ENCODE measurements at places on chromosomes 6 and 20.

DNA sequence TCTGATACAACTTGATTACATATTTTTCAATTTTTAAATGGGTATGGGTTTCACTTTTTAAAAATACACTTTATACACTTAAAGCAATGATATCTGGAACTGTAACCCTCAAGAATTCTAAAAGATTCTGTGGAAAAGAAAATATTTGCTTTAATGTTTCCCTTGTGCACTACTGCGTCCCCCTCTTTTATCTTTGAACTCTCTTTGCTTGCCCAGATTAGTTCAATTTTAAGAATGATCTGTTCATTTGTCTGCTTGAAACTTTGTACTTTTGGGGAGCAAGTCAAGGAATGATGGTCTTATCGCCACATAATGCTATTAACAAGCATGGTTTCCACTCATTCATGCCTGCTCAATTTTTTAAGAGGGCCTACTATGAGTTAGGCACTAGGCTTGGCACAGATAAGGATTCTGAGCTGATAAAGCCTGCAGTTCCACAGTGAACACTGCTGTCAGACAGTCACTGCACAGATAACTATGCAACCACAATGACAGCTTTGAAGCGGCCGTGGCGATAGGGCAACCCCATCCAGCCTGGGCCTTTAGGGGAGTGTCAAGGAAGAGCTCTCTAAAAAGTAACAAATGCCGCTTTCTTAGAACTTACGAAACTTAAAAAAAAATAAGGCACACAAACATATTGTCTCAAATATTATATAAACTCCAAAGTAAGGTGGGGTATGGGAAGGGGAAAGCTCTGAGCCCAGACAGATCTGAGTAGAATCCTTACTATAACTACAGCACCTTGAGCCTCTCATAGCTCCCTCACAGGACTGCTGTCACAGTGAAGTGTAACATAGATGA lies 29.7 kb downstream of the FYN start:
- DNase-seq = peak; percentile 50

GRCh38 chr6:15023448-15023847 lies 222.4 kb upstream of the JARID2 start:
- peak; percentile 25 for DNase-seq

DNA sequence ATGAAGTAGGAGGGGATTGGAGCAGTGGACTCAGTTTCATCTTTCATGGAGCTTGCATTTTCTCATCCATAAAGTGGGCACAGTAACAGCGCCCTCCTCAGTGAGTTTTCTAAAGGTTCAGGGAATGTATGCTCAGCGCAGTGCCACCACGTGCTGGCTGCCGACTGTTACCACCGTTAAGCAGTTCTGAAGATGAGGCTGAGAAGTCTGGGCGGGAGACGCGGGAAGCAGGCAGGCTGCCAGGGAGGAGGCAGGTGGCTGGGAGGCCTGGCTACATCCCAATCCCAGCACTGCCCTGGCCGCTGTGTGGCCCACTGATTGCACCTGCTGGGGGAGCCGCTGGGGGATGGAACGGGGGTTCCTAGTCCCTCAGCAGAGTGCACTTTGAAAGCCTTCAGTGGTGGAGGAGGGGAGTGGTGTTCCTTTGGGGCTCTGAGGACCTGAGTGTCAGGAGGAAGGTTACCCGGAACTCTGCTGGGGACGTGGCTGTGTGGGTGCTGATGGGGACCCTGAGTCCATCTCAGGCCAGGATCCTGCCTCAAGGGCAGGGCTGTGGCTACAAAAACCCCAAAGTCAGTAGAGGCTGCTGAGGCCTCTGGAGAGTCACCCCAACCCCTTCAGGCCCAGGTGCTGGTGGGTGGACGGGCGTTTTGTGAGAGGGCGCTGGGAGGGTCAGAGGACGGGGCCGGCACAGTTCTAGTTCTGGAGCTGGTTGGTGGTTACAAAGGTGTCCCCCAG lies 28.0 kb upstream of the PHACTR3 start:
- no peak for DNase-seq

- DNase-seq = no peak
Measured at GRCh38 chr6:31037682-31038081, 27.4 kb downstream of the MUC22 start.

DNA sequence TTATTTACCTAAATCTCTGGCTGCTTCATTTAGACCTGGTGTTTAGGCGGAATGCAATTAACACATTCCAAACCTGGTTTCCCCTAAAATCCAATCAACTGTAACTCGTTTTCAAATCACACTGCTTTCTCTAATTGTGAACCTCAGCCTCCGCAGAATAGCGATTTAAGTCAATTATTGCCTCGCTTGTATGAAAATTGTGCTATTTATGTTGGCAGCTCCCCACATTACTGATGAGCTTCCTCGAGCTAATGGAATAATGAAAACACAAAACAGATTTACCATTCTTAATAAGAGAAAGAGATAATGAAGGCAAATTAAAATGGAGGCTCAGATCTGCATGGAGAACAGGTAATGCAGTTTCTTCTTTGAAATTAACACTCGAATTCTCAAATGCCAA lies 67.9 kb downstream of the SLC2A10 start:
- DNase-seq = no peak

GRCh38 chr6:170232186-170233002 lies 58.5 kb downstream of the DLL1 start:
- DNase-seq = no peak

DNA sequence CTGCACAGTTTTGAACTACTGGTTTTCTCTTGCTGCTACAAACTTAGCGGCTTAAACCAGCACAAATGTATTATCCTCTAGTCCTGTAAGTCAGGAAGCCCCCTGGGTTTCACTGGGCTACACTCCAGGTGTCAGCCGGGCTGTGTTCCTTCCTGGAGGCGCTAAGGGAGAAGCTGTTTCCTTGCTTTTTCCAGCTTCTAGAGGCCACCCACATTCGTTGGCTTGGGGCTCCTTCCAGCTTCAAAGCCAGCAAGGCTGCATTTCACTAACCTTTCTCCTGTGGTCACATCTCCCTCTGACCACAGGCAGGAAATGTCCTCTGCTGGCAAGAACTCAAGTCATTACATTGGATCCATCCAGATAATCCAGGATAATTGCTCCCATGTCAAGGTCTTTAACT lies 350.6 kb upstream of the PLCB4 start:
- DNase-seq = no peak

DNA sequence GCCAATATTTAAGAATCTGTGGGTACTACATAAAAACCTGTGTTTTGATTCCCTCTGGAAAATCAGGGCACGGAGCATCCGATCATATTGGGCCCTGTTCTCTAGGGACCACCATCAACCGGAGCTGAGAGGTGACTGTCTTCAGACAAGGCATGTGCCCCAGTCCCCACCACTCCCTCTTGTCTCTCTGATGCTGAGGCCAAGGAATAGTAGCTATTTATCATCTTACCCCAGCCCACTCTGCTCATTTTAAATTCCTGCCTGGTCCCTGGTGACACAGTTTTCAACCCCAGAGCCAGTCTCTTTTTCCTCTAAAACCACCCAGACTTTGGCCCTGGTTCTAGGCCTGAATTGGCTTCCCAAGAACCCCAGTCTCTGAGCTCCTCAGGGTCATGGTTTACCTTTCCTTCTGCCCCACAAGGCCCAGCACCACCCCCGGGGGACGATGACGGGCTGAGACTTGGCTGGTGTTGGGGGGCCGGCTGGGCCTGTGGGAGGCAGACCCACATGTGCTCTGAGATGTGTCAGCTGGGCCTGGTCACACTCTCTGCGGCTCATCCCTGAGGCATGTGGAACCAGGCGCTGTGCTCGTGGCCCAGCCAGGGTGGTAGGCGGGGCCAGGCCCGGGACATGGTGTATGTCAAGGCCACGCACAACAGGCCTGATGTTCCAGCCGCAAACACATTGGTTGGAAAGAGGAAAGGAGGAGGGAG lies 114.4 kb downstream of the CEBPB start:
- no peak for DNase-seq

DNA sequence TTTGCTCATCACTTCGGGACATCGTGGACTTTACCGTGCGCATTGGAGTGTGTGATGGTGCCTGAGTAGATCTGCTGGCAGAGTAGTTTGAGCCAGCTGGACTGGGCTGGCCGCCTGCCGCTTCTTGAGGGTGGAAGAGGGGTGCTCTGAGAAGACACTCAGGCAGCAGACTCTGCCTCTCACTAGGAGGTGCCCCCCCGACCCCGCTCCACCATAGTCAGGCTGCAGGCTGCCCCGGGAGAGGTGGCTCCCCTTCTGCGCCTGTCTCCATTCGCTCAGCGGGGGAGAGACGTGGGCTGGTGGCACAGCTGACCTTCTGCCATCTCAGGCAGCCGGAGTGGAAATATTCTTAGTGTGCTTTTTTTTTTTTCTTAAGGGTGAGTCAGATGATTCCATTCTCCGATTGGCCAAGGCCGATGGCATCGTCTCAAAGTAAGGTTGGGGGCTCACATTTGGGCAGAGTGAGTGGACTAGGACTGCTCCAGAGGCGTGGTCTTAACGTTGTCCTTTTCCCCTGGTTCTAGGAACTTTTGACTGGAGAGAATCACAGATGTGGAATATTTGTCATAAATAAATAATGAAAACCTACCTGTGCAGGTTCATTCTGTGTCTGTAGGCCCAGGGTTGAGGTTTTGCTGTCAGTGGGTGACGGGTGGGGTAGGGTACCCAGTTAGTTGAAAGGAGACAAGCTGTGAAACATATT lies 1.2 kb downstream of the RPS21 start:
- peak; percentile 29 for DNase-seq

GRCh38 chr6:88734544-88734943 lies 228.9 kb downstream of the RNGTT start:
- no peak for DNase-seq

GRCh38 chr6:116251568-116252384 lies 2.1 kb downstream of the TSPYL4 start:
- DNase-seq = no peak

GRCh38 chr20:444117-444516 lies 18.2 kb downstream of the TBC1D20 start:
- DNase-seq = no peak

- DNase-seq = no peak
Measured at GRCh38 chr6:170053966-170054661, 236.8 kb downstream of the DLL1 start.

GRCh38 chr6:128303870-128304269 lies 216.5 kb downstream of the PTPRK start:
- no peak for DNase-seq

DNA sequence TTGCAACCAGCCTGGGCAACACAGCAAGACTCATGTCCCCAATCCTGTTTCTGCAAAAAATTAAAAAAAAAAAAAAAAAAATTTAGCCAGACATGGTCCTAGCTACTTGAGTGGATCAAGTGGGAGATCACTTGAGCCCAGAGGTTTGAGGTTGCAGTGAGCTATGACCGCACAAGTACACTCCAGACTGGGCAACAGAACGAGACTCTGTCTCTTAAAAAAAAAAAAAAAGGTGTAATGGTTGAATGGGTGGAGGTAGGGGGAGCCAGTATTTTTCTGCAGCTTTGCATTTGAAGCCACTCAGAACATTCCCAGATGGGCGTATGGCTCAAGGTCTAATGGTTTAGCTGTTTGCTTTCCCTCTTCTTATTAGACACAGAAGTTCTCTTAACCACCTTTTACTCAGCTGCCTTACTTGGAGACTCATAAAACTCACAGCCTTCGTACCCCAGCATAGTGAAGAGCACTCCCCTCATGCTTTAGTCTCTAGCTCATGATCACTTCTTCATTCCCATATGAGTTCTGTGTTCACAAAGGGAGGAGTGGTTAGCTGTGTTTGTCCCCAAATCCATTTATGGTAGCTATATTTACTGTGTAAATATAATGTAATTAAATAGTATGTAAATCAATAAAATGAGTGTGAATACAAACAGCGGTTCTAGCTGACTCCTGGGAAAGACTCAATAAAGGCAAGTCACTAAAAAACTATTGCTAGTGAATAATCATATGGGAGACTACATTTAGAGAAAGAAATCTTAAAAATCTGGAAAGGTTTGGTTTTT lies 9.0 kb downstream of the FKBP1A start:
- DNase-seq = no peak

GRCh38 chr20:50652702-50653294 lies 38.5 kb downstream of the RIPOR3 start:
- DNase-seq = no peak

DNA sequence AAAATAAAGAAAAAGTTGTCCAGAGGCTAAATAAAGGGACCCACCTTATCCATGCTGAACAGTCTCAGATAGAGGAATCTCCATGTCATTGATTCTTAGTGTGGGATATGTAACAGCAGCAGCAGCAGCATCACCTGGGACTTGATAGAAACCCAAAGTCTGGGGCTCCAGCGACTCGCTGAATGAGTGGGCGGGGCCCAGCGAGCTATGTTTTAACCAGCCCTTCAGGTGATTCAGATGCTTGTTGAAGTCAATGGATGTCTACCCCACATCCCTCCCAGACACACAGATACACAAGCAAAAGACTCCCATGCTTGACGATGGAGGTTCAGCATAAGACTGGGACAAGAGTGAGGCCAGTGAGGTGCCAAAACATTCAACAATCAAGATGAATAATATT lies 298.6 kb downstream of the UBE3D start:
- DNase-seq = no peak

DNA sequence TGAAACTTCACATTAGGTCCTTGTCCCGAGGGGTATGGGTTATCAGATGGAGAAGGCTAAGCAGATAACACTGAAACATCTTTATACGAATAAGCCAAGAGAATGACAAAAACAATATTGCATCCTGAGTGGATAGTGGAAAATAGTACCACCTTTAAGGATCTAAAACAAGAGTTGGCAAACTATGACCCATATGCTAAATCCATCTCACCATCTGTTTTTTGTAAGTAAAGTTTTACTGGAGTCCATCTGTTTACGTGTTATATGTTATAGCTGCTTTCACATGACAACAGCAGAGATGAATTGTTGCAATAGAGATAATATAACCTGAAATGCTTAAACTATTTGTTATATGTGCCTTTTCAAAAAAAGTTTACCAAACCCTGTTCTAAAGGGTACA lies 76.1 kb upstream of the TRDN start:
- DNase-seq = no peak

DNA sequence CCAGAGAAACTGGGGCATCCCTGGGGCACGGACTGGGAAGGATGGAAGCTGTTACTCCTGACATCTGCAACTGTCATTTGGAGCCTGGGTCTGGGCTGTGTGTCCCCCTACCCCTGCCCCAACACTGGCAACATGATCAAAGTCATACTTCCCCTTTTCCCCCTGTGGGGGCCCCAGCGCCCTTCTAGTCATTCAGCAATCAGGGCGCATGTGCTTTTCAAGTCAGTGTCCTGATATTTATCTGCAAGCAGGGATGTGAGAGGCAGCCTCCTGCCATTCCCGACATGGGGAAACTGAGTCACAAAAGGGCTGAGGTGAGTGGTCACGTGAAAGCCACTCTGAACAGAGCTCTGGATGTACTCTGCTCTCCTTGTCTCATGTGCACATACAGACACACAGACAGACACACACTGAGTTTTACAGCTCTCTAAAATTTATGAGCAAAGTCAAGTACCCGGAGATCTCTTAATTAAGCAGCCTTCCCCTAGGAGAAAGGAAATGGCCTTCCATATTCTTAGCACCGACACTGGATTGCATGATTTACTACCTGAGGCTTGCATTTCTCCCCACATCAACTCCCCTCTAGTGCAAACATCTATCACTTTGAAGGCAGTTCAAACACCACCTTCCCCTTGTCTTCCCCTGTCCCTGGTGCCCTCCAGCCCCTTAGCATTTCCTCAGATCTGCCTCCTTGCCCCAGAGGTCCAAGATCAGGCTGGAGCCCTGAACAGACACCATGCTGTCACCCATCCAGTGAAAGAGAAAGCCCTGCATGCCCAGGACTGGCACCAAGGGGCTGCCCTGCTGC lies 170.7 kb downstream of the CDC5L start:
- DNase-seq = no peak
